Posterior cingulate gyrus (tissue), 11 donors: ENCODE measurements at places on chromosomes 7 and 10.
A peak's percentile ranks its signal among the peaks of the same experiment; 100 is the strongest.

DNA sequence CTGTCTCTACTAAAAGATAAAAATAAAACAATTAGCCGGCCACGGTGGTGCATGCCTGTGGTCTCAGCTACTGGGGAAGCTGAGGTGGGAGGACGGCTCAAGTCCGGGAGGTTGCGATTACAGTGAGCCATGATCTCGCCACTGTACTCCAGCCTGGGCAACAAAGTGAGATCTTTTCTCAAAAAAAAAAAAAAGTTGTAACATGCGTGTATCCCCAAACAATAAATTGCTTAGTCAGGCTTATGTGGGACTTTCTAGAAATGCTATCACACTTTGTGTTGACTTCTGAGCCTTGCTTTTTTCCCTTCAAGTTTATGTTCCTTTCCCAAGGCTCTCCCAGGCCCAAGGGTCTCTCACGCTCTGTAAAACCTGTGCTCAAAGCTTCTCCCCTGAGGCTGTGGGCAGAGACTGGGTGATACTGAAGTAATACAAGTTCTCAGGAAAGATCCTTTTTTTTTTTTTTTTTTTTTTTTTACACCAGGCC is 88.0 kb upstream of the TNS3 start:
- no peak for DNase-seq

DNA sequence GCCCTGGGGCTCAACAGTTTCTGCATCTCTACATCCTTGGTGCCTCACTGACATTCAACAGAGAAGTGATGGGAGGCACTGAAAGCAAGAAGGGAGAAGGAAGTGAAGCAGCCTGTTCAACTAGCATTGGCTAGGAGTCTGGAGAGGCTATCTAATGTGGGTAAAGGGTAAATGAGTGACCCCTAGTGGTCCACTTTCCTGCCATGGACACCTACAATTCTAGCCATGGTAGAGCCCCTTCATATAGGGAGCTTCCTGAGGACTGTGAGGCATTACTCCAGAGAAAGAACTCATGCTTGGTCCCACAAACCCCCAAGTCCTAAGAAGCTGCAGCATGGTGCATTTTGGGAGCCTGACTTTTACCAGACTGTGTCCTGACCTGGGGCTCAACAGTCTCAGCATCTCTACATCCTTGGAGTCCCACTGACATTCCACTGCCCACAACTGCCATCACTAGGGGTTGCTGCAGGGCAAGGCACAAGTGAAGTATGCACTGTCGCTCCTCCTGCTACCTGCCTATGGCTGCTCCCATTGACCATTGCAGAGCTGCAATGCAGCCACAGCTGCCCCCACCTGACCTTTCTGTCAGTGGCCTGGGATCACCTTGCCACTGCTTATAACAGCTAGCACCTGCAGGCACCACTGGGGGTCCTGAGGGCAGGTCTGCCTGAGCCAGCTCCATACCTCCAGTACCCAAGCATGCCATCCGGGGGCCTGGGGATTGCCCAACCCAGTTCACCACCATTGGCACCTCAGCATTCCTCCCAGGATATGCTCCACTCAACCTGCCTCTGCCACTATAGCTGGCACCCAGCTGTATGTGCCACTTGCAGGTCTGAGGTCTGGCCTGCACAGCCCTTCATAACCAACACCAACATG is 44.1 kb upstream of the CDK6 start:
- no peak for DNase-seq

DNA sequence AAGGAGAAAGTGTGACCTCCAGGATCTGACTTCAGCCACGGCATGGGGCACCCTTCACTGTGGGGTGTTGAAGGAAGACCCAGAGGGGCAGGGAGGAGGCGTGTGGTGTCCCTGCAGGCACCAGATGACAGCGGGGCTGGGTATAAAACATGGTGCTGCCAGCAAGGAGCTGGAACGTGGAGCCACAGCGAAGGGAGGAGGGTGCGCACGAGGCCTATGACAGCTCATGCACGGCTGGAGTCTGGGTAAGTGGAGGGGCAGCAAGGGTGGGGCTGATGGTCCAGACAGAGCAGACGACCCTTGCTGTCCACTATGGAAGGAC is 27.8 kb upstream of the FOXL3 start:
- no peak for DNase-seq

GRCh38 chr7:8274589-8274988 is 12.6 kb upstream of the ICA1 start:
- DNase-seq, result no peak

GRCh38 chr7:45267262-45267661 is 109.7 kb downstream of the RAMP3 start:
- DNase-seq, result no peak

DNA sequence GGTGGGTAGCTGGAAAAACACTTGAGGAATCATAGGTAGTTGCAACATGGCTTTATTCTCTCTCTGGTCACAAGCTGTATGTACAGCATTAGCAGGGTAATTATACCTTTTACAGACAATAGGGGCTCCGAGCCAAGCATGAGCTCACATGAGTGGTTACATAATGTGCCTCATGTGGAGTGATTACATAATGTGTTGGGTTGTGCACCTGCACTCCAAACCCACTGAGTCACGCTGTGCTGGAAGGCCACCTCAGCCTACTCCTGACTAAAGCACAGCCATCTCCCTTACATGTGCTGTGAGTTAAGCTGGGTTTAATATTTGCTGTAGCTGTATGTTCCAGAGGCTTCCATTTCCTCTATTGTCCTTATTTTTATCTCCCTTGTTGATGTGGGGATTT is 348.7 kb upstream of the SEMA3C start:
- DNase-seq, result no peak

GRCh38 chr7:28006491-28006890 is 174.1 kb downstream of the JAZF1 start:
- DNase-seq, result no peak

DNA sequence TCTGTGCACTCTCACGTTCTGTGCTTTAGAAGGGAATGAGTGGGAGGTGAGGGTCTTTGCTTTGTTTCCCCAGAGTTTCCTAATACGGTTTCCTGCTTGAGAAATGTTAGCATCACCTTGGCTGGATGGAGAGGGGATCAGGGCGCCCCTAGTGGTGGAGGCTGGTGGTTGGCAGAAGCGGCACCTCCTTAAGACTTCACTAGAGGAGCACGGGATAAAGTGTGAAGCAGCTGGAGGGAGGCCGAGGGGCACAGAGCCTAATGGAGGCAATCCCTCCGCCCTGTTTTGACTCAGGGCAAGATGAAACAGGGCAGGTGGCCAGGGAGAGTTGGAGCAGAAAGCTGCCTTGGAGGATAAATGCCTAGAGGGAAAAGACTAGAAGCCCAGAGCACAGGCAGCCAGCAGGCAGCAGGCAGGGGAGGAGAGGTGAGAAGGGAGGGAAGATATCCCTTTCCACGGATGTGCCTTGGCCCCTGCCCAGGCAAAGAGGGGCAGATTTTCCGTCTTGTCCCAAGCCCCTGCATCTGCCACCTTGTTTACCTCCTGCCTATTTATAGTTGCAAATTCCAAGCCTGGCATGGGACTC is 56.0 kb upstream of the BTRC start:
- peak; percentile 92 for DNase-seq

- DNase-seq, result peak; percentile 60
These were observed 15.4 kb upstream of the MYL7 start for GRCh38 chr7:44156453-44157010.

GRCh38 chr10:42594246-42594650 is 44.1 kb downstream of the ZNF33B start:
- no peak for DNase-seq

GRCh38 chr7:5320802-5321396 is 38.2 kb downstream of the SLC29A4 start:
- DNase-seq, result no peak

DNA sequence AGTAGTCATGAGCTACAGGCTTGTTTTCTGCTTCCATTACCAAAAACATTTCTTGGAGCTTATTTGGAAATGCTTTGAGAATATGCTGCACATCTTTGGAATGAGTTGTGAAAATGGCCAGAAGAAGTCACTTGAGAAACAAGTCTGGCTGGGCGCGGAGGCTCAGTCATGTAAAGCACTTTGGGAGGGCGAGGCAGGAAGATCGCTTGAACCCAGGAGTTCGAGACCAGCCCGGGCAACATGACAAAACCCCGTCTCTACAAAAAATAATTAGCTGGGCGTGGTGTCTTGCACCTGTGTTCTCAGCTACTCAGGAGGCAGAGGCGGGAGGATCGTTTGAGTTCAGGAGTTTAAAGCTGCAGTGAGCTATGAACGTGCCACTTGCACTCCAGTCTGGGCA is 882 bp upstream of the CHCHD1 start:
- no peak for DNase-seq

- DNase-seq, result no peak
These were observed 105.0 kb upstream of the NANOS1 start for GRCh38 chr10:118924493-118924892.

DNA sequence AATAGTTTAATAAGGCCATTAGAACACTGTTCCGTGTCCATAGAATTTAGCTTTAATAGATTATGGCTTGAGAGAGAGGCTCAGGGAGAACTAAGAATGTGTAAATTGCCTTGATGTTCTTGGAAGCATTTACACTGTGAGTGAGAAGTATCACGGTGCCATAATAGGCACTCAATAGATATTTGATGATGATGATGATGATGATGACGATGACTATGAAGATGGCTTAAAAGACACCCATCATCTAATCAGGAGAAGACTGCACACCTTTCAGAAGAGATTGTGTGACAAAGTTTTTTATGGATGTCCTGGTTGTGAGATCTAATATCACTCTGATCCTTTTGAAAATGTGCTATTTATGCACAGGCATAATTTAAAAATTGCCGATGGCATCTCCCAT is 264.2 kb downstream of the GLI3 start:
- DNase-seq, result no peak

DNA sequence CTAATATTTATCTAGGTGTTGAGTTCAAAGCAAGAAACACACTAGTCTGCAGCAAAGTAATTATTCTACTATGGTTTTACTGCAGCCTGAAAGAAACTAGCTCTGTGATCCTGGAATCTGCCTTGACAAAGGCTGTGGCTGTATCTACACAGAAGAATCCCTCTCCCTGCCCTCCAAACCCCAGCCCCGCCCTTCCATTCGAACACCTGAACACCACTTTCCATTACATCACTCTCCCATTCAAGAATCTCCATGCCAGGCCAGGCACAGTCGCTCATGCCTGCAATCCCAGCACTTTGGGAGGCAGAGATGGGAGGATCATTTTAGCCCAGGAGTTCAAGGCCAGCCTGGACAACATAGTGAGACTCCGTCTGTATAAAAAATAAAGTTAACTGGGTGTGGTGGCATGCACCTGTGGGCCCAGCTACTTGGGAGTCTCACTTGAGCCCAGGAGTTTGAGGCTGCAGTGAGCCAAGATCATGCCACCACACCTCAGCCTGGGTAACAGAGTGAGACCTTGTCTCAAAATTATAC is 23.3 kb downstream of the LRRC20 start:
- no peak for DNase-seq

GRCh38 chr7:47690902-47691558 is 109.1 kb upstream of the TNS3 start:
- DNase-seq, result no peak

GRCh38 chr10:17210361-17210760 is 8.9 kb upstream of the TRDMT1 start:
- no peak for DNase-seq

GRCh38 chr7:149302222-149302621 is 40.2 kb downstream of the ZNF783 start:
- DNase-seq, result no peak

DNA sequence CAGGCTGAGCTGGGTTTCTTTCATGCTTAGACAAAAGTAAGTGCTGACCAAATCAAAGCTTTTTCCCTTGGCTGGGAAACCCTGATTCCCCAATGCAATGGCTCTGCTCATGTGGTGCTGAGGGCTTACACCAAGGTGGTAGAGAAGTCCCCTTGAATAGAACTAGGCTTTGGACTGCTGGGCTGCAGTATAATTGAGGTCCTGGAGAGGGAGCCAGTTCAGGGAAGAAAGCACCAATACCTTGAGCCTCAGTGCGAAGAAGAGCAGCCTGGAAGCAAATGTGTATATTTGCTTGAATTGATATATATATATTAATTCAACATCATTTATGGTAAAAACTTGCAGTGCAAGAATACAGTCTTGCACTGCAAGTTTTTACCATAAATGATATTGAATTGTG is 391.1 kb downstream of the RPS24 start:
- DNase-seq, result no peak

DNA sequence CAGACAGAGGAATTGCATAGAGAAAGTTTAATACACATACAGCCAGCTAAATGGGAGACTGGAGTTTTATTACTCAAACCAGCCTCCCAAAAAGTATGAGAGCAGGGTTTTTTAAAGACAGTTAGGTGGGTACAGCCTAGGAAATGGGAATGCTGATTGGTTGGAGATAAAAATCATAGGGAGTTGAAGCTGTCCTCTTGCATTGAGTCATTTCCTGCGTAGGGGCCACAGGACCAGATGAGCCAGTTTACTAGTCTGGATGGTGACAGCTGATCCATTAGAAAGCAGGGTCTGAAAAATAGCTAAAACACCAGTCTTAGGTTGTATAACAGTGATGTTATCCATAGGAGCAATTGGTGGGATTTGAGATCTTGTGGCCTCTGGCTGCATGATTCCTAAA is 76.1 kb upstream of the POM121L12 start:
- DNase-seq, result no peak

- DNase-seq, result no peak
These were observed 18.2 kb downstream of the PODXL start for GRCh38 chr7:131538071-131538812.

DNA sequence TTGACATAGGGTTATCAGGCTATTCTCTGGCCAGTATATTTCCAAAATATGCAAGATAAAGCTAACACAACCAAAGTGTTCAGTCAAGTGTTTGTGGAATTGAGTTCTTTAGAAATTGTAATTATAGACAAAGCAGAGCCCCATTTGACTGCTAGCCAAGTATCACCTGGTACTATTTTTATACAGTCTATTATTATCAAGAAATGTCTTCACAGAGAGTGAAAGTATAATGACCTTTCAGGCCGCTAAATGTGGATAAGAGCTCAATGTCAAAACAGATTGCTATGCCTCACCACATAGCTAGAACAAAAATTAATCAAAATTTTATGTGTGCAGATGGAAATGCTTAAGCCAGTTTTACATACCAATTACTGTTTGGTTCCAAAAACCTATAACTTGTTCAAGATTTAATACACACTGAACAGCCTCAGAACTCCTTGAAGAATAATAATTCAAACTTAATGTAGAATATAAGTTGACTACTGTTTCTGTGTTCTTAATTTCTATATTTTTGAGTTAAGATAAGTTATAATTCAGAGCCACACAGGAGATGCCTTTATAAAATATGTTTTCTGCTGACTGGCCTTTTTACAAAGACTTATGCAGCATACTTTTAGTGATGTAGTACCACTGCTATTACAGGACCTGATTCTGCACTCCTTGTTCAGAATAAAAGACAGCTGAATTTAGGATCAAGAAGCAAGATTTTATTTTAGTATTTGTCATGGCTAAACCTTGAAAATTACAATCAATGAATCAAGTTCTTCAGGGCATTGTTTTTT is 31.0 kb downstream of the PRPS1L1 start:
- DNase-seq, result no peak

- no peak for DNase-seq
These were observed 121.8 kb downstream of the CUX1 start for GRCh38 chr7:101939136-101939695.

GRCh38 chr7:101133621-101134398 is 6.9 kb downstream of the SERPINE1 start:
- no peak for DNase-seq

GRCh38 chr10:102581401-102581800 is 62.9 kb upstream of the TRIM8 start:
- DNase-seq, result no peak

GRCh38 chr7:149005427-149006344 is 22.6 kb downstream of the PDIA4 start:
- DNase-seq, result peak; percentile 76

GRCh38 chr7:24842449-24843241 is 85.4 kb upstream of the GSDME start:
- no peak for DNase-seq

GRCh38 chr10:46298477-46299285 is 11.9 kb downstream of the ANTXRL start:
- no peak for DNase-seq
